ENCODE measurements at places on chromosomes 4 and X.

DNA sequence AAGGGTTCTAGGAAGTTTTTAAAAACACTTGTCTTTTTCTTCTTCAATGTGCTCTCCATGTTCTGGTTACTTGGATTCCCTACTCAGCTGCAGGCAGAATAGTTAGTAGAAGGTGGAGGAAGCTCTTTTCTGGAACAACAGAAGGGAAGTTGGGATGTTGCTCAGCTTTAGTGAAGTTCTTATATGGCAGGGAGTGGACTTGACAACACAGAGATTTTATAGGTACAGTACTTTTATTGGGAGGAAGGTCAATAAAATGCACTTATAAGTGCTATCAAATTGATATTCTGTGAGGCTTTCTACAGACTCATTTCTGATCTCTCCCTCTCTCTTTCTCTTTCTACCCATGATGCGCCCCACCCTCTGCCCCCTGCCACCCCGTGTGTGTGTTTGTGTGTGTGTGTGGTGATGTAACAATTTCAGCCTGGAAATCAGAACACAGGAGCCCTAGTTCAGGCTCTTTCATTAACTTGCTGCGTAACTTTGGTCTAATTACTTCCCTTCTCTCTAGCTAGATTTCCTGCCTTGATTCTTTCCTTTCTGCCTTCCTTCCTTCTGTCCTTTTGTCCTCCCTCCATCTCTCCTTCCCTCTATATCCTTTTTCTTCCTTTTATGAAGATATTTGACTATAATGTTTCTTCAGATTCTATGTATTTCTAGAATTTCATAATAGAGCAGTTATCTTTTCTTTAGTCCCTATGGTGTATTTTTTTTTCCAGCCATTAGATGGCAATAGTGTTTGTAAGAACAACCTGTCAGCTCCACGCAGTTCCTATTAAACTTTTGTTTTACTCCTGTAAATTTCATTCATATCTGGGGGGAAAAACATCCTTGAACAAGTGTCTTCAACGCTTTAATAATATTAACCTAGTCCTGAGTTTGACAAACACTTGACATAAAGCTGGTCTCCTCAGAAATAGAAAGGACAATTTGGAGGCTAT, 37.1 kb downstream of the HEPH start:
- no peak for DNase-seq

DNA sequence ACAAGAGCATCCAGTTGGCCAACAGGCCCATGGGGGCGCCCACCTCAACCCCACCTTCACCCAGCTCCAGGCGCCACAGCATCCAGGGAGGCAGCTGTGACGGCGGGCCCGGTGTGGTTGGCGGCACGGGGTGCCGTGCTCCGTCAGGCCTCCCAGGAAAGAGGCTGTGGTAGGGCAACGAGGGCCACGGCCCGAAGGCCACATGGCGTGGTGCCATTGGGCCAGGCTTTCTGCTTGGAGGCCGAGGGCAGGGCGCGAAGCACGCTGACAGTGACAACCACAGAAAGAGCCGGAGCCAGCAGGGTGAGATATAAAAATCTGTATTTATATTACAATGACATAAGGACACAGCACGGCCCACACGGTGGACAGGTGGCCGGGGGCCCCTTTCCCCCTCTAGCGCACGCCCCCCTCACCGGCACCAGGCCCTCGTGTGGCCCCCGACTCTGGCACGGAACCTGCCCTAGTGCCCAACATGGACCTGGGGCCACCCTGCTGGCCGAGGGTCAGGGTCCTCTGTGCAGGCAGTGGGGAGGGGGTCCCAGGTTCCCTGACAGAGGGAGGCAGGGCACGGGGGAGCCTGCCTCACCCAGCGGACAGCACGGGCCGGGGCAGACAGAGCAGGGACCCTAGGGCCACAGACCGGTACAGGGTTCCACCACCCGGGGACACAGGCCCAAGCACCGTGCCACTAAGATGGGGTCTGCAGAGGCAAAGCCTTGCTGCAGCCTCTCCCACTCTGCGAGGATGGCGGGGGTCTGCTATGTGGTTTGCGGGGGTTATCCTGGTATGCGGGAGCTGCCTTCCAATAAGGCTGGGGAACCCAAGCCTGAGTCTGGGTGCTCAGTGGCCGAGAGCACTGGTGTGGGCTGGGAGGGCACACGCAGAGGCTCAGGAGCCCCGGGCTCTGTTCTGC, 5.5 kb upstream of the HAUS3 start:
- no peak for DNase-seq

DNA sequence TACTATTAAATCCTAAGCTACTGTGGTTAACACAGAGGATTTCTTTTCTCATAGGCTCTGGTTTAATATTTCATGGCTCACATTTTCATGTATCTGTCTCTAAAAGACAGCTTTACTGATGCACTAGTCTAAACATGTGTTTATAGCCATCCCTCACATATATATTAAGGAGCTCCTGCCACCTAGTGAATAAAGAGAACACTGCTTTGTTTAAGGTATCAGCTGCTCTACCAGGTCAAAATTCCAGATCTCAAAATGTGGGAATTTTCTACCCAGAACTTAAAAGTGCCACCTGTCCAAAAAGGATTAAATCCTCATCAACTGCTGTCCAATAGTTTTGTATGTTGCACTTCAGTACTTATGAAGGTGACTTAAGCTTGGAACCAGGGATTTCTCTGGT, 188.5 kb upstream of the TEX13C start:
- no peak for DNase-seq

DNA sequence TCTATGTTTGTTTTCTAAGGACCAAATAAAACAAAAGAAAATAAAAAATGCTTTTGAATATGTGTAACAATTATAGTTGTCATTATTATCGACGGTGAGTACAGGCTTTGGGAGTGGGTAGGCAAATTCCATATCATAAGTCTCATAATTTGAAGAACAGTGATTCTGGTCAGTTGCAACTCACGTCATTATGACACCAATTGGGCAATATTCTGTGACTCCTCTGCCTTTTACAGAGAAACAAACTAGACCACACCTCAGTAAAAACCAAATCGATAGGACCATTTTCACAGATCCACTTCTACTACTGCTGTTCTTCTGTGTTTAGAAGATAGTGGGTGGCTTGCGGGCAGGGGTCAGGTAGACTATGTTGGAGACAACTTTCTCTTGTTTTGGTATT, 250.1 kb downstream of the C4orf33 start:
- DNase-seq, result no peak

DNA sequence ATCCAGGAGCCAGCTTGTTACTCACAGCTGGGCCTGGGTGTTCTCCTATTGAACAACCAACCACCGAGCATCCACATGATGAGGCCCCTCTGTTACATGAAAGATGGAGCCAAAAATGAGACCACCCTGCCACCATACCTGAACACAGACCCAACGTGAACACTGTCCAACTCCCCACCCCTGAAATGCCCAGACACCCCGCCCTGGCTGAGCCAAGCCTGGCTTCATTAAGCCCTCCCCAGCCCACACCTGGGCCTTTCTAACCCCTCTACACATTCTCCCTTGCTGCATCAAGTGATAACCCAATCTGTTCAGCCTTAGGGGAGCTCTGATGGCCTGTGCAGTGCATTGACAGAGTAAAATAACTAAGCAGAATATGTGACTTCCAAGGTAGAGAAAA, 80.7 kb downstream of the EVC start:
- no peak for DNase-seq

DNA sequence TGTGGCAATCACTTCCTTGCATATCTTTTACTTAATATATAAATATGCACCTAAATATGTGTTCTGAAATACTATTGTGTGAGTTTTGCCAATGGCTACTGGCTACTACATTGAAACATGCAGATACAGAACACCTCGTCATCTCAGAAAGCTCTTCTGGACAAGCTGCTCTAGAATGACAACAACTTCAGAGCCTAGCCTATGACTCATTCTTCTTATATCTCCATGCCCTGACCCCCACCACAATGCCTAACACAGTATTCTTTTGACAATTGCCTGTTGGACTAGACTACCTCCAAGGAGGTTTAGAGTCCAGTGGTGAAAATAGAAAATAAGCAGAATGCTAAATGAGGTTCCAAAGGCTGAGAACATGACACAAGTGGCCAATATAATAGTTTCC, 17.6 kb upstream of the DMP1 start:
- no peak for DNase-seq

DNA sequence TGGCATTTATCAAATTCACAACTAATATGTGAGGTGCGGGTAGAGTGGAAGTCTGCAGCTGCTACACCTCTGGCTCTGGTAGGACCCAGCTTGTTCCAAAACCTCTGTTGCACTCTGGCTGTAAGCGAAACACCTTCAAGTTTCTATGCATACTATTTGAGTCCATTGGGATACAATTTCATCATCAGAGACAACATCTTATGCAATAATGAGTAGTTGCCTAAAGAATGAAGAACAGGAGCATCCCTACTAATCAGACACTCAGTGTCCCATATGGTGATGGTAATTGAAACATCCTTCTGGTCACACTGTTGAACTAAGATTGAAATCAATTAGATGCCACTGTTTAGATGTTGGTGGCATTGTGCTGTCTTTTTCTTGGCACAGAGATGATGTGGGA, 178.4 kb downstream of the MGST2 start:
- no peak for DNase-seq
